ENCODE measurements at places on chromosomes 1 and 21. TPM values are rescaled to one million over a fixed set of nuclear protein-coding genes. Genes with fewer than 3 reads are reported as not detected.

The HES4 gene
- total RNA-seq = 169 TPM

The SAMD11 gene
- total RNA-seq = 9.5 TPM

- no peak overlapping the region for H3K27ac ChIP-seq
- peaks cover 37% of the 10 kb centered on the region for H3K4me1 ChIP-seq
- no peaks in the 10 kb centered on the region for H3K27me3 ChIP-seq
- no peak for DNase-seq
- no peak overlapping the region for H3K4me3 ChIP-seq
Observed at GRCh38 chr1:234718496-234719453, 108.8 kb upstream of the IRF2BP2 start.

DNA sequence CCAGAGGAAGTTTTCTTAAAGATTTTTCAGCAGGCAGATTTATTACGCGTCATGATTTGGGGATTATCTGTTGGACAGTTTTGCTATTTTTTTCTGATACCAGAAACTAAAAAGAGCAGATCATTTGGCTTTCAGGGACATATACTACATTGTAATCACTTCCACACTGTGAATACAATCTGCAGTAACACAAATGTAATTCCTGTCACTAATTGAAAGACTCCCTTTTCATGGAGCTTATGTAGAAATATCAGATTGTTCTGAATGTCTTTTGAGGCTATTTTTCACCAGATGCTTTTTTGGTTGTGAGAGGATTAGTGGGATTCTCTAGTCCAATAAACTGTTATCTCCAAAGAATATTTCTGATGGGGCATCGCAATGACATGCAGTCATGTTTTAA lies 464.2 kb downstream of the DISC1 start:
- H3K4me3 ChIP-seq = no peak overlapping the region
- no peaks in the 10 kb centered on the region for H3K4me1 ChIP-seq
- no peak overlapping the region for H3K27ac ChIP-seq
- peaks cover 3% of the 10 kb centered on the region for H3K27me3 ChIP-seq
- DNase-seq = no peak

GRCh38 chr1:156920233-156921052 lies at the start of gene LRRC71:
Gene LRRC71 (plus strand): TSS chr1:156920632. CDS start chr1:156920804, 172 bp downstream.
- peak; percentile 33 for DNase-seq
- no peaks in the 10 kb centered on the region for H3K36me3 ChIP-seq
- peaks cover 48% of the 10 kb centered on the region for H3K27me3 ChIP-seq
- no peak within 1 kb of the TSS for H3K27ac ChIP-seq

DNA sequence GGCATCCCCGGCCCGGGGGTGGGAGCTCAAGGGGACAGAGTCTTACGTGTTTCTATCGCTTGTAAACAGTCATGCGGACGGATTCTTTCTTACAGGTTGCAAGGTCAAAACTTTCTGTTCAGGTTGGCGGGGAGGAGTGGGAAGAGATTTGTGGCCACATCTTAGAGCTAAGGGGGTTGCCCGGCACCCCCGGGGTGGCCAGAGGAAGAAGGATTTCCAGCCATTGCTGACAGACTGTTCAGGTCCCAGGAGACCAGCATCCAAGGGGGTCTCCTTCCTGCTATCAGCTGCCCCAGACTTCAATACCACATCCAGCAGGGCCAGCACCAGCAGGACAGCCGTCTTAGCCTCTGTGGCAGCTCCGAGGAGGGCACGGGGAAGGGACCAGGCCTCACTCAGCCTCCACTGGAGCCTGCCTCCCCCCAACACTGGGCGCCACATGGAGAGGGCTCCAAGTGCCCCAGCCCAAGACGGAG lies 52.0 kb downstream of the KIF21B start:
- H3K27ac ChIP-seq = no peak overlapping the region
- no peaks in the 10 kb centered on the region for H3K36me3 ChIP-seq
- H3K27me3 ChIP-seq = no peaks in the 10 kb centered on the region
- DNase-seq = no peak
- no peak overlapping the region for H3K4me3 ChIP-seq

DNA sequence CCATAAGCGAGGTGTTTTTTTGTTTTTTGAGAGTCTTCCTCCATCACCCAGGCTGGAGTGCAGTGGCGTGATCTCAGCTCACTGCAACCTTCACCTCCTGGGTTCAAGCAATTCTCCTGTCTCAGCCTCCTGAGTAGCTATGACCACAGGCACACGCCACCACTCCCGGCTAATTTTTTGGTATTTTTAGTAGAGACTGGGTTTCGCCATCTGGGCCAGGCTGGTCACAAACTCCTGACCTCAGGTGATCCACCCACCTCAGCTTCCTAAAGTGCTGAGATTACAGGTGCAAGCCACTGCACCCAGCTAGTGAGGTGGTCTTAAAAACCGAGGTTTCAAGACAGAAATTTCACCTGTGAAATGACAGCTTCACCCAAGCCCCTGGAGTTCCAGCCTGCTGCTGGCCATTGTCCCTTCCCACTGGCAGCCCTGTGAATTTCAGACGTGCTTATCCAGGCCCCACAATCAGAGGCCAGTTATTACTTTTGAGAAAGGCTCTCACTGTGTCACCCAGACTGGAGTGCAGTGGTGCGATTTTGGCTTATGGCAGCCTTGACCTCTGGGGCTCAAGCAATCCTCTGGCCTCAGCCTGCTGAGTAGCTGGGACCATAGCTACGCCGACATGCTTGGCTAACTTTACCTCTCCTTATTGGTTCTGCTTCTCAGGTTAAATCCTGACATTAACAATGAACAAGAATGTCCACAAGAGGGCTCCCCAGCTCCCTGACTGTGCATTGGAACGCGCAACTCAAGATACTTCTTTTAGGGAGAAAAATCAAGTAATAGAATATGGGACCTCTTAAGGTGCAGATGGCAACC lies 19.4 kb downstream of the ENO1 start:
- H3K4me1 ChIP-seq = peaks cover 14% of the 10 kb centered on the region
- H3K4me3 ChIP-seq = no peak overlapping the region
- no peaks in the 10 kb centered on the region for H3K27me3 ChIP-seq
- H3K36me3 ChIP-seq = peaks cover 55% of the 10 kb centered on the region

DNA sequence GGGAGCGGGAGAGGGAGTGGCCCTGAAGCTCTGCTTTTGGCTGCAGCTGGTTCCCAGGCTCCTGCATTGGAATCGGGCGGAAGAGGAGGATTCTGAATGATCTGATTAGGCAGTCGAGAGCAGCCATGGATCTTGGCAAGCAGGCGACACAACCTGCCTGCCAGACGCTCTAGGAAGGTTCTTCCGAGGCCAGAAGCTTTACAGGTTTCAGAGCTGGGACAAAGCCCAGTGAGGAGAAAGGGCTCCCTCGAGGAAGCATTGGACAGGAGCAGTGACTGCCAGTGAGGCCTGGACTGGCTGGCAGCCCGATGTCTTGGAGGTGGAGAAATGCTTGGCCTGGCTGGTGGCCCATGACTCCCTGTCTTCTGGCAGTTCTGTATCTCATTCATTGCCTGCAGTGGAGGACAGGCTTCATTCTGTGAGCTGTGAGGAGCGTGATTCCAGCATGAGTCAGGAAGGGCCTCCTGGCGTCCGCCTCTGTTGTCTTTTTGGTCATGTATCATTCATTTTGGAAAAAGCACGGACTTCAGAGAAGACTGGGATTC lies 132.7 kb upstream of the IPO9 start:
- no peaks in the 10 kb centered on the region for H3K36me3 ChIP-seq
- H3K4me3 ChIP-seq = no peak overlapping the region
- peak overlapping the region; percentile 84 for H3K27ac ChIP-seq

- no peaks in the 10 kb centered on the region for H3K27me3 ChIP-seq
- H3K36me3 ChIP-seq = no peaks in the 10 kb centered on the region
- no peak overlapping the region for H3K4me3 ChIP-seq
- H3K4me1 ChIP-seq = peaks cover 14% of the 10 kb centered on the region
- no peak for DNase-seq
- no peak overlapping the region for H3K27ac ChIP-seq
Observed at GRCh38 chr1:235945775-235946570, 79.3 kb upstream of the LYST start.

- H3K27me3 ChIP-seq = no peaks in the 10 kb centered on the region
- DNase-seq = no peak
- H3K4me1 ChIP-seq = peaks cover 13% of the 10 kb centered on the region
- no peak overlapping the region for H3K4me3 ChIP-seq
- peak overlapping the region; percentile 10 for H3K27ac ChIP-seq
Observed at GRCh38 chr1:223765719-223766340, 53.5 kb downstream of the CAPN2 start.

GRCh38 chr1:233605205-233605604 lies 8.7 kb upstream of the KCNK1 start:
- H3K27ac ChIP-seq = no peak overlapping the region
- no peaks in the 10 kb centered on the region for H3K27me3 ChIP-seq
- no peaks in the 10 kb centered on the region for H3K36me3 ChIP-seq
- no peak for DNase-seq
- H3K4me1 ChIP-seq = no peaks in the 10 kb centered on the region
- no peak overlapping the region for H3K4me3 ChIP-seq

DNA sequence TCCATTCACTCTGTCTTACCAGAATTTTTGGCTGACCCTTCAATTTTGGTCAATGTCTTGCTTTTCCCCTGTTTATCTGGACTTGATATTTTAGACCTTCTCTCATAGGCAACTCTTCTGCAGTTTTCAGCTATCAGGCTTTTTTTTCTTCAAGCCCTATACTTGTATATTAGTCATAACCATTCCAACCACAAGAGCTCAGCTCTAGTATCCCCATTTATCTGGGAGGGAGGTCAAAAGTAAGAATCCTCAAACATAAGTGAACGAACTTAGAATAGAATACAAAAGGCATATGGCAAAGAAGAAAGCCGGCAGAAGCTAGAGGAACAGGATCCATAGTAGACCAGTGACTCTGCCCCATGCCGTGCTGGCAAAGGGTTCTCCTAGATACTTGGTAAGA lies 45.9 kb upstream of the TNFSF4 start:
- no peak overlapping the region for H3K27ac ChIP-seq
- peak; percentile 79 for DNase-seq
- no peaks in the 10 kb centered on the region for H3K27me3 ChIP-seq
- H3K36me3 ChIP-seq = no peaks in the 10 kb centered on the region
- H3K4me1 ChIP-seq = peaks cover 5% of the 10 kb centered on the region

The GPR153 gene
- total RNA-seq = 3.7 TPM

GRCh38 chr1:219523411-219523810 lies 89.5 kb downstream of the ZC3H11B start:
- H3K4me1 ChIP-seq = peaks cover 8% of the 10 kb centered on the region
- H3K27me3 ChIP-seq = no peaks in the 10 kb centered on the region
- no peaks in the 10 kb centered on the region for H3K36me3 ChIP-seq
- H3K27ac ChIP-seq = no peak overlapping the region

GRCh38 chr1:217190359-217190758 lies 440.5 kb downstream of the GPATCH2 start:
- DNase-seq = no peak
- H3K36me3 ChIP-seq = no peaks in the 10 kb centered on the region
- H3K4me3 ChIP-seq = no peak overlapping the region
- H3K27ac ChIP-seq = no peak overlapping the region
- H3K4me1 ChIP-seq = no peaks in the 10 kb centered on the region
- no peaks in the 10 kb centered on the region for H3K27me3 ChIP-seq

The NUP210L gene
- total RNA-seq = not detected

GRCh38 chr1:33295023-33295422 lies 25.9 kb downstream of the A3GALT2 start:
- H3K4me1 ChIP-seq = no peaks in the 10 kb centered on the region
- H3K27ac ChIP-seq = no peak overlapping the region
- H3K27me3 ChIP-seq = no peaks in the 10 kb centered on the region
- H3K4me3 ChIP-seq = no peak overlapping the region
- H3K36me3 ChIP-seq = peaks cover 5% of the 10 kb centered on the region
- no peak for DNase-seq

- peaks cover 7% of the 10 kb centered on the region for H3K4me1 ChIP-seq
- H3K27ac ChIP-seq = no peak overlapping the region
- no peak for DNase-seq
- H3K36me3 ChIP-seq = no peaks in the 10 kb centered on the region
Observed at GRCh38 chr1:16224472-16224871, 12.0 kb upstream of the ARHGEF19 start.

GRCh38 chr1:109762821-109763645 lies 690 bp downstream of the EPS8L3 start:
- DNase-seq = peak; percentile 68
- H3K4me3 ChIP-seq = no peak overlapping the region
- H3K27me3 ChIP-seq = no peaks in the 10 kb centered on the region
- peak overlapping the region; percentile 12 for H3K27ac ChIP-seq

- H3K27me3 ChIP-seq = peaks cover 12% of the 10 kb centered on the region
- H3K27ac ChIP-seq = no peak overlapping the region
- no peak for DNase-seq
- H3K4me3 ChIP-seq = no peak overlapping the region
- no peaks in the 10 kb centered on the region for H3K36me3 ChIP-seq
Observed at GRCh38 chr1:34787461-34788420, 5.1 kb upstream of the GJA4 start.

The NUCKS1 gene
- total RNA-seq = 169 TPM

DNA sequence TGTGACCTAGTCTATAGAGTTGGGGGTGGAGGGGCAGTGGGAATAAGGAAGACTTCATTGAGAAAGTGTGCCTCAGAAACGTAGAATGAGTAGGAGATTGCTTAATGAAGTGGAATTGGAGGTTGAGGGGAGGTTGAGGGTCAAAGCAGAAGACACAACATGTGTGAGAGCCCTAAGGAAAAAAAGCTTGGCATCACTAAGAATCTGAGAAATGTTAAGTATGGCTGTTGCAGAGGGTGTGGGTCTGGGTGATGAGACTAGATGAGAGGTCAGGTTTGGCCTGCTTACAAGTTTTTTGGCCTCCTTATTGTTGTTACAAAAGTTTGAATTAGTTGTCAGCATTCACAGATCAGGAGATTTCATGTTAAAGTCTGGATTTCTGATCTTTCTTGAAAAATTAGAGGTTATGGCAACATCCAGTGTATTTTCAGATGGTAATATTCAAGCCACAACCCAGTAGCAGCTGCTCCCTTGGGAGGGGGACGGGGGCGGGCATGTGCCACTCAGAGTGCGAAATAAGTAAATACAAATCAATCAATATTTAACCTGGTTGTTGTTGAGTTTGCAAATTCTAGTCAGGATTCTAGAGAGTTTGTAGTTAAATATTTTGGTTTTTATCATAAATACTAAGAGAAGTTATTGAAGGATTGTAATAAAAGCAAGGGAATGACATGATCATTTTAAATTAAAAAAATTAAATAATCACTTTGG lies 4.3 kb downstream of the MAN1A2 start:
- no peaks in the 10 kb centered on the region for H3K36me3 ChIP-seq
- no peak overlapping the region for H3K4me3 ChIP-seq
- H3K27ac ChIP-seq = no peak overlapping the region
- no peaks in the 10 kb centered on the region for H3K27me3 ChIP-seq

The CD34 gene
- 0.29 TPM for total RNA-seq

GRCh38 chr1:210340841-210341240 lies 12.1 kb downstream of the HHAT start:
- no peak overlapping the region for H3K4me3 ChIP-seq
- no peaks in the 10 kb centered on the region for H3K36me3 ChIP-seq
- H3K27ac ChIP-seq = no peak overlapping the region
- H3K4me1 ChIP-seq = peaks cover 6% of the 10 kb centered on the region

DNA sequence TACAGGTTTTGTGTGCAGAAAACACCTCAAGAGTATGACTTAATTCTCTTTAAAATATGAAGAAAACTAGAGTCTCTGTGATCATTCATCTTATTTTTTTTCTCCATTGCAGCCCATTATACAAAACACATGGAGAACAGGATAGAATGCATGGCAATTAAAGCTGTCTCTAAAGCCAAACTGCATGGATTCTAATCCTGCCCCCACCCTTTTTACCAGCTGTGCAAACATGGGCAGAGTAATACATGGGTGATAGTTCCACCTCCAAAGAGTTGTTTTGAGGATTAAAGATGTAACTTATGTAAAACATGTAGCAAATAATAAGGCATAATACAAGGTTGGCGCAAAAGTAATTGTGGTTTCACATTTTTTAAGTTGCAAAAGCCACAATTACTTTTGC lies 114.4 kb downstream of the CLEC20A start:
- no peak overlapping the region for H3K27ac ChIP-seq
- H3K4me3 ChIP-seq = no peak overlapping the region
- no peaks in the 10 kb centered on the region for H3K4me1 ChIP-seq
- H3K36me3 ChIP-seq = no peaks in the 10 kb centered on the region

The TRIM46 gene
- 13.6 TPM for total RNA-seq

Measured in astrocyte (in vitro differentiated cells and primary cell).